ENCODE measurements at places on chromosomes 5 and 9. TPM values are rescaled to one million over a fixed set of nuclear protein-coding genes. Genes with fewer than 3 reads are reported as not detected.

Gene PCDHGA2
- total RNA-seq, result 1.9 TPM

GRCh38 chr9:124485201-124485600 is 22.0 kb downstream of the NR5A1 start:
- no peak for DNase-seq

Gene KIF4B
- total RNA-seq, result not detected

- no peak for DNase-seq
Measured at GRCh38 chr5:82388181-82388580, 110.0 kb upstream of the RPS23 start.

DNA sequence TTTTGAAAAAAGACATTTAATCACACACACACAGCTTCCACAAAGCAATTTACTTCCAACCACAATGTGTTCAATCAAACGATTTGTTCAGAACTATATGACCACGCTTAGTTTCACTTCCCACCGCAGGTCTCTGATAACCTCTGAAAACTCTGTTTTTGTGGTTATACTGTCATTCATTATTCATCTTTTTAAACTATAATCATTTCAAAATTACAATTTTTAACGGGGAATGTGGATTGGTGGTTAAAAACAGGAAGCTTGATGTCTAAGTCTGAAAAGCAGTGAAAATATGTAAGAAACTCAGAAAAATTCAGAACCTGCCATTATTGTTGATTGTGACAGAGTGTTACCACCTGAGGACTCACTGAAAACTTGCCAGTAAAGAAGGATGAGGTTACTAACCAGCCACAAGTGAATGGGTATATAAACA is 12.7 kb upstream of the TMEM174 start:
- no peak for DNase-seq

DNA sequence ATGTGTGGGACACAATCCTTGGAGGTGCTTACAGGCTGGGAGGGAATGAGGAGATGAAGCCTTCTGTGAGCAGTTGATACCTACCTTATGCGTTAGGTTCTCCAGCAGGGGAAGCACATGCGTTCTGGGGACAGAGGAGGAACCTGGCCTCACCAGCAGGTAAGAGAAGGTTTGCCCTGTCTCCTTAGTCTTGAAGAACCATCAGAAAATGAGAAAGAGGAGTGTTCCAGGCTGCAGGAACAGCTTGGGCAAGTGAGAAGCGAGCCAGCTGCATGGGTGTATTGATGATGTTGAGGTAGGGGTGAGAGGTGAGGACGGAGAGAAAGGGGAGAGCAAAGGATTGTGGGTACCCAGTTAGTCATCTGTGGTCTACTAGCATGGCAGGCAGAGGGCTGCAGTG is 156.9 kb upstream of the MVB12B start:
- DNase-seq, result no peak

GRCh38 chr5:176739461-176740051 is 70.8 kb upstream of the UNC5A start:
- DNase-seq, result no peak

GRCh38 chr5:44382894-44383293 is 6.3 kb downstream of the FGF10 start:
- no peak for DNase-seq

DNA sequence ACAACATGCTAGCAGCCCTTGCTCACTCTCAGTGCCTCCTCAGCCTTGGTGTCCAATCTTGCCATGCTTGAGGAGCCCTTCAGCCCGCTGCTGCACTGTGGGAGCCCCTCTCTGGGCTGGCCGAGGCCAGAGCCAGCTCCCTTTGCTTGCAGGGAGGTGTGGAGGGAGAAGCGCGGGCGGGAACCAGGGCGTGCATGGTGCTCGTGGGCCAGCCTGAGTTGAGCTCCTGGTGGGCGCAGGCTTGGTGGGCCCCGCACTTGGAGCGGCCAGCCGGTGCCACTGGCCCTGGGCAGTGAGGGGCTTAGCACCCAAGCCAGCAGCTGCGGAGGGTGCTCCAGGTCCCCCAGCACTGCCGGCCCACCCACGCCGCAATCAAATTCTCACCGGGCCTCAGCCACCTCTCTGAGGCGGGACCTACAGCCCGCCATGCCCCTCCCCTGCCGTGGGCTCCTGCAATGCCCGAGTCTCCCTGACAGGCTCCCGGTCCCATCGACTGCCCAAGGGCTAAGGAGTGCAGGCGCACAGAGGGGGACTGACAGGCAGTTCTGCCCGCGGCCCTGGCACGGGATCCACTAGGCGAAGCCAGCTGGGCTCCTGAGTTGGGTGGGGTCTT is 333.5 kb downstream of the KCNN2 start:
- DNase-seq, result no peak

Gene NUTM2F
- total RNA-seq, result not detected

GRCh38 chr5:103941596-103941995 is 379.0 kb upstream of the NUDT12 start:
- DNase-seq, result no peak

- DNase-seq, result no peak
Measured at GRCh38 chr9:79220666-79221065, 351.1 kb upstream of the TLE4 start.

DNA sequence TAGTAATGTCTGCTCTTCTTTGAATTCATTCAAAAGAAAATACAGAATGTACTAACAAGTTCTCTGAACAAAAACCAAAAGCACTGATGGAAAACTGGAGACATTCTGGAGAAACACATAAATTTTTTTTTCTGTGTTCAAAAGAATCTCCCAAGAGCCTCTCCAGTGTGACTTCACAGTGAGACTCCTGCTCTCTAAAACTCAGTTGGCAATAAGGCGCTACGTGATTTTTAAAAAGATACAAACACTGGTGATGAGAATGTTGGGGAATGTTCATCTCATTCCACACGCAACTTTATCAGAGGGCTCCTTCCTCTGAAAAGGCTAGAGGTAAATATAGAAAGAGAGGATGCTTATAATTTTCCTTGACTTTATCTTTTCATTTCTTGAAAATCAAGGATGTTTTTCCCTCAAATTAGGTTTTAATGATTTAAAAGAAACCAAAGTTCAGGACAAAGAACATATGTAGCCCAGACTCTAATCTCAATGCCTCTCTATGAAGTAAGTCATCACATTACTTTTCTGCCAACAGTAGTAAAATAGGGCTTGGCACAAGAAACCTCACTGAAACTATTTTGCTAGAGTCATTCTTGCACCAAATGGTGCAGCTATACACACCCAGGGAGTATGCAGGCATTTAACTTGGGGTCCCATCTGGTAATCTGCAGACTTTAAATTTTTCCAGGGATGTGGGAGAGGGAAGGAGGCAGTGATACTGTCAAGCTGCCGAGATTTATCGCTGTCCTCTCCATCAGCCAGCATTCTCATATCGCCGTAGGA is 12.9 kb upstream of the AOPEP start:
- no peak for DNase-seq

Gene SWI5
- 26.7 TPM for total RNA-seq

GRCh38 chr9:110049699-110050450 is 158.1 kb downstream of the C9orf152 start:
- DNase-seq, result no peak

- no peak for DNase-seq
Measured at GRCh38 chr5:40401284-40402006, 278.3 kb upstream of the PTGER4 start.

- DNase-seq, result no peak
Measured at GRCh38 chr5:108028412-108028811, 353.5 kb downstream of the FBXL17 start.

Gene IRX2
- 51.9 TPM for total RNA-seq

GRCh38 chr5:133026664-133027153 is 360 bp upstream of the ZCCHC10 start:
- no peak for DNase-seq

GRCh38 chr5:42143361-42143760 is 218.3 kb downstream of the FBXO4 start:
- no peak for DNase-seq

DNA sequence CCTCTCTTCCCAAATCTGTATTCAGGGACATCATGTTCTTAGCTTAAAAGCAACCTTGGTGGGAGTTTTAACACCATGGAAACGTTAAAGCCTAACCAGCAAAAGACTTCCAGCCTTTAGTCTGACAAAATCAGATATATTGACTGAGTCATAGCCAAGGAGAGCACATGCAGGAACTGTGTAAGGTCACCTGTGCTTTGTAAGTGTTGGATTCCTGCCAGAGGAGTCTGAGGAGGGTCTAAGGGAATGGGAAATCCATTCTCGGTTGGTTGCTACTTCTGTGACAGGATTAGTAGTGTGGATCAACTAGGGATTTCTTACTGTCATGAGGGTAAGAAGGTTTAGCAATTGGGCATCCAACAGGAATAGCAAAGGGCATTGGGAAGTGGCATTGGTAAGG is 142.0 kb upstream of the CHD1 start:
- DNase-seq, result no peak

GRCh38 chr5:121350181-121350930 is 501.3 kb upstream of the FTMT start:
- no peak for DNase-seq

GRCh38 chr5:59521476-59521875 is 372.1 kb downstream of the PDE4D start:
- DNase-seq, result no peak

DNA sequence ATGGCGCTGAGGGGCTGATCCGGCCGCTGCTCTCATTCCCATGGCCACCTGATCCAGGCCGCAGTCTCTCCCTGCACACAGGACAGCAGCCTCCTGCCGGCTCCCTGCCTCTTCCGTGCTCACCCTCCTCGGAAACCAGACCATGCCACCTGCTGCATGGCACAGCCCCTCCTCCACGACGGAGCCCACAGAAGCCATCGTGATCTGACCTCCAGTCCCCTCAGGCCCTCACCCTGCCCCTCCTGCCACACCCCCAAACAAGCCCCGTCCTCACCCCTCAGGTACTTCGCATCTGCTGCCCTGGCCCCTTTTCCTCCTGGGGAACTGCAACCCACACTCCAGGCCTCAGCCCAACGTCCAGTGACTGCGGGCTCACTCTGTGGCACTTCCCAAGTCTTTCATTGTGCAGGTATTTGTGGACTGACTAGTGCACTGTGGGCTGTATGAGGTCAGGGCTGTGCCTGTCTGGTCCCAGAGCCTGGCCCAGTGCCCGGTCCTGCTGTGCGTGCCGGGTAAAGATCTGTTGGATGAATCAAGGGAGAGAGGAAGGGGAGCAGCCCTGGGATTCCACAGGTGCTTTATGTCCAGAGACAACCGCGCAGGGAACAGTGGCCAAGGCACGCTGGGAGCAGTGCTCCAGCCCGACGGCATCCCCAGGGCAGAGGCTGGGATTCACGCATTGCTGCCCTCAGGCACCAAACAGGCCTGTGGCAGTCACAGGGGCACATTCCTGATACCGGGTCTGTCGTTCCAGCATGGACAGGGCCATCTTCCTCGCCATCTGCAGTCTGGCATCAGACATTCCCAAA is 86.1 kb downstream of the ADAMTS2 start:
- DNase-seq, result no peak

- DNase-seq, result no peak
Measured at GRCh38 chr5:36535859-36536615, 70.4 kb upstream of the SLC1A3 start.

GRCh38 chr5:127040796-127041520 is 10.6 kb upstream of the MARCHF3 start:
- no peak for DNase-seq

Gene PDCD1LG2
- total RNA-seq, result 2.5 TPM

- DNase-seq, result no peak
Measured at GRCh38 chr9:78210841-78211301, 25.0 kb upstream of the CEP78 start.

GRCh38 chr9:95505072-95505716 is 11.6 kb downstream of the PTCH1 start:
- DNase-seq, result no peak

Gene ENTREP1
- total RNA-seq, result 17.6 TPM

- DNase-seq, result no peak
Measured at GRCh38 chr5:64880821-64881220, 112.1 kb downstream of the CWC27 start.

Measured in lower leg skin (tissue), 4 donors.